ENCODE measurements at places on chromosomes 13 and 19. TPM values are rescaled to one million over a fixed set of nuclear protein-coding genes. Genes with fewer than 3 reads are reported as not detected.
A peak's percentile ranks its signal among the peaks of the same experiment; 100 is the strongest.

DNA sequence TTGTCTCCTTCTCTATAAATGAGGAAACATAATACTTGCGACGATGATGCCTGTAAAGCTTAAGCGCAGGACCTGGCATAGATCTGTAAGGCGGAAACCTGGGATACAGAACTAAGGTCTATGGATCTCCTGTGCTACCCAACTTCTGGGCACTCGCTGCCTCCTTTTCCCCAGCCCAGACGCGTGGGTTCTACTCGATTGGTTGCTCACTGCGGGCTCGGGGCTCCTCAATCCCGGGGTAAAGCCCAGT is 615 bp upstream of the PSMC4 start:
- no peak for DNase-seq

DNA sequence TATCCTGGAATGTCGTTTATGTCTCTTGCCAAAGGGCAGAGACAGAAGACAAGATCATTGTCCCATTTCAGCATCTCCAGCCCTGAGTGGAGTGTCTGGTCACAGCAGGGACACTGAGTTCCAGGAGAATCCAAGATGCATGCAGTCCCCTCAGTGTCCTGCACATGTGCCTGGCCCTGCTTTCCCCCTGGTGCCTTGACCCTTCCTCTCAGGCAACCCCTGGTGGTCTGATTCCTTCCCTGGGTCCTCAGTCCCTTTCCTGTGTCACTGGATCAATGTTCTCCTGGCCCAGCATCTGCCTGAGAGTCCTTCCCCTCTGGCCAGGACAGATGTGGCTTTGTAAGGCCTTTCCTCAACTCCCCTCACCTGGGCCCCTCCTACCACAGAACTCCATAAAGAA is 9.0 kb downstream of the CEACAM21 start:
- DNase-seq, result no peak

DNA sequence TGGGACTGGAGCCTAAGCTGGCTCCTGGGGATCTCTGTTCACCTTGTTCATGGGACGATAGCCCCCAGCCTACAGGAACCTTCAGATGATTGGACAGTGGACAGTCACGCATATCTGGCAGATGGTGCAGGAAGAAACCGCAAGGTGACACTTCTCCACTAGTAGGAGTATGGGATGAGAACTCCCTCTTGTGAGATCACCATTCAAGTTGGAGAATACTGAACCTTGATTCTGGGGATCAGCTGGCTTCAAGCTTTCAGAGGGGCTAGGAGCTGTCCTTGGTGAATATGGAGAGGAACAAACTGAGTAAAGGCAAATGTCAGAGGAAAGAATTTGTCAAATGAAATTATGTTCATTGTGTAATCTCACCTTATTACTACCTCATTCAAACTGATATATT is 204.5 kb downstream of the PDS5B start:
- DNase-seq, result no peak

The NAPSA gene
- not detected for total RNA-seq

- DNase-seq, result no peak
Observed at GRCh38 chr19:53597023-53597422, 34.8 kb upstream of the DPRX start.

The ZNF546 gene
- total RNA-seq, result 7.1 TPM

GRCh38 chr13:74768521-74769085 is 634.4 kb upstream of the KLF12 start:
- no peak for DNase-seq

GRCh38 chr13:51614350-51614786 is 30.1 kb downstream of the WDFY2 start:
- DNase-seq, result no peak

DNA sequence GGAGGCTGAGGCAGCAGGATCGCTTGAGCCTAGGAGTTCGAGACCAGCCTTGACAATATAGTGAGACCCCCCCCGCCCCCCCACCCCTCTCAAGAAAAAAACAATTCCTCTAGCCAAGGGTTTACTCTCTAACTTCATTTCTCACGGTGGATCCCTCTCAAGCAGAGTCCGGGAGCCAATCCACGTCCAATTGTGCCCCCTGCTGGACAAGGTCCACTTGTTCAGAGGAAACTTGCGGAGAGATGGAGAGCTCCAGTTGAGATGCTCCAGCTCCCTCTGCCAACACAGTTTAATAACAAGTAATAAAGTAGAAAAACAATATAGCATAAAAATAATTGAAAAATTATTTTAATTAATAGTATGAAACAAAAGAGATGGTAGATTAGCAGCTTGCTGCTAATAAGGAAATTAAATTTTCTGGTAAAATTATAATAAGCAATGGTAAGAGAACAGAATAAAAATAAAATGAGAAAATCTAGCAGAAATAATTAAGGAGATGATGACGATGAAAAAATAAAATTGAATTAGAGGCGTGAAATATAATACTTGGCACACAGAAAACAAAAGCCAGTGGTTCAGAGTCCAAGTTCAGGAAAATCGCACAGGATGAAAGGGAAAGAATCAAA is 14.5 kb upstream of the SIGLEC14 start:
- peak; percentile 84 for DNase-seq

- no peak for DNase-seq
Observed at GRCh38 chr13:78139765-78140164, 221.1 kb upstream of the EDNRB start.

The SIGLEC8 gene
- total RNA-seq, result not detected

- DNase-seq, result no peak
Observed at GRCh38 chr19:55442372-55442961, 633 bp downstream of the SHISA7 start.

DNA sequence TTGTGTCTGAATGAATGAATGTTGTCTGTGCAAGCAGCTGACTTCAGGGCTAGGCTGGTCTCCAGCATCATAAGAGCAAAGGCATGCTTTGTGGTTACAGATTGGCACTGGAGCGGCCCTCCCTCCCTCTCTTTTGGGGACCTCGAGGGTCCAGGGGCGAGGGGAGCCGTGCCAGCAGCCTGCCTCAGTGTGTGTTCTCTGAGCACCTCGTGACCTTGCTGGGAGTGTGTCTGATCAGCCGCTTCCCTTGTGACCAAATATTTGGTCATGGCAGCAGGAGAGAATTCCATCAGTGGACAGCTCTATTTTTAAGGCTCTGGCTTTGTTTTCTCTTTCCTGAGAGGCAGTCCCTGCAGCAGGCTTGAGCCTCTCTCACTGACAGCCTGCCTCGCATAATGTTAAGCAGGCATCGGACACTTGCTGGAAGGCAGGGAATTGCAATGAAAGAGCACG is 329.7 kb downstream of the UQCRFS1 start:
- DNase-seq, result peak; percentile 92

The ZSCAN1 gene
- total RNA-seq, result not detected

The TJP3 gene
- total RNA-seq, result not detected

GRCh38 chr19:2478756-2479555 is 3.0 kb downstream of the GADD45B start:
- DNase-seq, result peak; percentile 82

The CCDC124 gene
- 24.9 TPM for total RNA-seq

DNA sequence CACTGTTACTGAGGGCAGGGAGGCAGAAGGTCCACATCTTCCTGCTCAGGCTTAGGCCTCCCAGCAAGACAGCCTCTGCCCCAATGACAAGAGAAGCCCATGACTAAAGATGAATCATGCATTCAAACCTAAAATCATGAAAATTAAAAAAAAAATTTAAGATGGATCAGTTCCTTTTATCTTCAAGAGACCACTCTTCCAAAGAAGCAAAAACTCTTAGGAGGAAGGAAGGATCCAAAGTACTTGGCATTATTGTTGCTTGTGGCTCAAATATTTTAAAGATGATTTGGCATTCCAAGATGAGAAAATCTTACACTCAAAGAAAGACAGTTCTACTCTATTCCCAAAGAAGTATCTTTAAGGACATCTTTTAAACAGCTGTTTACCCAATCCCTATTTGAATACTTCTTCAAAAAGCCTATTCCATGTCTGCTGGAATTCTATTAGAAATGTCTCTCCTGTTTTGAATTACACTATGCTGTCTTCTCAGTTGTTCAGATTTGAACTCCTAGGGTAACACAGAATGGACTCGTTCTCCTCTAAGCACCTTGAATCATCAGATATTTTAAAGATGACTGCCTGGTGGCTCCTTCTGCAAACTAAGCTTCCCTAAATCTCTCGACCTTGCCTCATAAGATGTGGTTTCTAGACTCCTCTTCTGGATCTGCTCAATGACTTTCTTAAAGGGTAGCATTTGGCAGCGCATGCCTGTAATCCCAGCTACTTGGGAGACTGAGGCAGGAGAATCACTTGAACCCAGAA is 7.0 kb downstream of the SERP2 start:
- DNase-seq, result peak; percentile 31

DNA sequence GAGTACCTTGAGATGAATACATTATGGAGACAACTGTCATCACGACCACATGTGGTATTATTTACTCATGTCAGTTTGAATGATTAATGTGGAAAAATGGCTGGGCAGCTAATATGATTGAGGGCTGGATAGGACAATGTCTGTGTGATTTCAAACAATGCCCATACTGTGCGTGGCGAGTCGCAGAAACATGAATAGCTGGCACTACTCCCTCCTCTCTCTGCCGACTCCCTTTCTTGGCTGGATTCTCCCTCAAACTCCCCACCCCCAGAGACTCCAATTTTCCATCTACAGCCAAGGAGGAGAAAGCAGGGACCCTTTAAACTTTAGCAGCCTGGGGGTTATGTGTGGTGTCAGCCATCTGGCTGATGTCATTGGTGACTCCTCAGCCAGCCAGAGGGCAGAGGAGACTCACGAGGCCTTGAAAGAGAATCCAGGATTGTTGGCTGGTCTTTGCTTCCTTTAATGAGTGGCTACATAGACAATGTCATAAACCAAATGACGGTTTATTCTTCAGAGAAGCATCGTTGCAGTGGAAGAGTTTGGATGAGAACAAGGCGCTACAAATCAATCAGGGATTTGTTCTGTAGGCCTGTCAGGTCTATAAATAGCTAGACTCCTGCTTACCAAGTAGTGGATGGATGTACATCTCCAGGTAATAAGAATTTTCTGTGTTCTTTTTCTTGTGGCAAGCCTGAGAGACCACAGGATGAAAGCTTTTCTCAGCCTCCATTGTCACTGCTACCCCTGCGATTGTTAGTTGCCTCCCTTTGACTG is 165.6 kb downstream of the DLEU7 start:
- peak; percentile 14 for DNase-seq

The C1QTNF9 gene
- total RNA-seq, result not detected

GRCh38 chr19:49056101-49056901 is 1.2 kb downstream of the CGB7 start:
- peak; percentile 33 for DNase-seq

The KANK3 gene
- 0.09 TPM for total RNA-seq
